ENCODE measurements at places on chromosomes 16 and 17.

GRCh38 chr17:66767154-66767933 lies 67.6 kb upstream of the CACNG5 start:
- no peak for DNase-seq

- peak; percentile 38 for DNase-seq
Observed at GRCh38 chr17:63700528-63701455, 867 bp upstream of the LIMD2 start.

- DNase-seq, result no peak
Observed at GRCh38 chr16:83160287-83161020, 533.7 kb downstream of the CDH13 start.

GRCh38 chr17:7842380-7843256 lies 8.6 kb downstream of the KDM6B start:
- peak; percentile 99 for DNase-seq

GRCh38 chr16:81405702-81406113 lies 38.9 kb upstream of the CMIP start:
- no peak for DNase-seq

All from stimulated activated naive CD4-positive, alpha-beta T cell treated with Interleukin-2 at 50 U/mL for 16 hours (primary cell).